Stimulated activated effector memory CD8-positive, alpha-beta T cell treated with anti-CD3 and anti-CD28 coated beads, Interleukin-12 subunit alpha, Interleukin-12 subunit beta, amount 100 ng/mL, for 72 hours (primary cell): ENCODE measurements at places on chromosomes 3 and 15.

DNA sequence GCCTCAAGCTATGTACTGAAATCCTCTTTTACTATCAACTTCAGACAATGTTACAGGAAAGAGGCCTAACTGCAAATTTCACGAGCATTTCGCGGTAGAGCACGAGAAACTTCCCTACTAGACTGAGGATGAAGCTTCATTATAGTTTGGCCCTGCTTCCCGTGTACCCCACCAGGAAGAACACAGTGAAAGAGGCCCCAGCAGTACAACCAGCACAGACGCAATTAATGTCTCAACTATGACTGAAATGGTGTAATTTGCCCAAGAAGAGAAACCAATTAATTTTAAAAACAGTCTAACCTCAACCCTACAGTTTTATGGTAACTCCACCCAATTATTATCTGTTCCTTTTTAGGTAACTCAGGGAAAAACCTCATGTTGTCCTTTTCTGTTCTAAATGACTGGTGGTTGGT is 12.1 kb downstream of the CHSY1 start:
- no peak for DNase-seq

DNA sequence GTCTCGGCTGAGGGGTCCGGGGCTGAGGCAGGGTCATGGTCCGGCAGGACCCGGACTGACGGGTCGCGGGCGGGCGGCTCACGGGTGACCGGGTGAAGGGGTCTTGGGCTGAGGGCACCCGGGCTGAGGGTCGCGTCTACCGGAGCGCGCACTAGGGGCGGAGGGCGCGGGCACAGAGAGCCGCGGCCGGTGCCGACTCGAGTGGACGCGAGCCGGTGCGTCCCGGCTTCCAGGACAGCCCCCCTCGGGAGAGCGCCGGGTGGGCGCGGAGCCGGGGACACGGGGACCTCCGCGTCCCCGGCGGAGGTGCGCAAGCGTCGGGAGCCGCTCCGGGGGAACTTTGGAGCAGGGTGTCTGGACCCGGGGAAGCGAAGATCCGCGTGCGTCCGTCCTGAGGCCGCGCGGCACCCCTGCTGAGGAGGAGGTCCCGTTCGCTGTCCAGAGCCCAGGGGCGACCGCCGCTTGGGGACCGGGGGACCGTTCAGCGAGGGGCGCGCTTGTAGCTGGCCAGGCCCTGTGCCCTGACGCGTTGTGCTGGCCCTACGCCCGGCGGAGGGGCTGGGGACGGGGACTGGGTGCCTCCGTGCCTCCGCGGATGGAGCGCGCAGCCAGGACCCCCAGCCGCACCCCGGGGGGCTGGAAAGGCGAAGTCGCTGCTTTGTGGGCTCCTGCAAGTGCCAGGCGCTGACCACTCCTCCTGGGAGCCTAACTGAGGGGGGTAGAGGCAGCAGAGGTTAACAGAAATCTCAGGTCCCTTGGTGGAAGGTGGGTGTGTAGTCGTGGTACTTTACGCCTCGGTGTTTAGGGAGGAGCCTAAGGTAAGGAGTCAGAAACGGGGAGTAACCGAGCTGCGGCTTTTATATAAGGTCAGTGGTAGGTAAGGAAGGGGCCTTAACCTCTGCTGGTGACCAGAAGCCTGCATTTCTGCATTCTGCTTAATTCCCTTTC is at the start of gene PPARG:
Gene PPARG, plus strand, starts transcription at position 889 of the 948 bp plus-strand sequence. CDS start 90,642 bp downstream, outside the sequence.
- no peak for DNase-seq

GRCh38 chr3:20776286-20776685 is 590.3 kb upstream of the SGO1 start:
- no peak for DNase-seq

DNA sequence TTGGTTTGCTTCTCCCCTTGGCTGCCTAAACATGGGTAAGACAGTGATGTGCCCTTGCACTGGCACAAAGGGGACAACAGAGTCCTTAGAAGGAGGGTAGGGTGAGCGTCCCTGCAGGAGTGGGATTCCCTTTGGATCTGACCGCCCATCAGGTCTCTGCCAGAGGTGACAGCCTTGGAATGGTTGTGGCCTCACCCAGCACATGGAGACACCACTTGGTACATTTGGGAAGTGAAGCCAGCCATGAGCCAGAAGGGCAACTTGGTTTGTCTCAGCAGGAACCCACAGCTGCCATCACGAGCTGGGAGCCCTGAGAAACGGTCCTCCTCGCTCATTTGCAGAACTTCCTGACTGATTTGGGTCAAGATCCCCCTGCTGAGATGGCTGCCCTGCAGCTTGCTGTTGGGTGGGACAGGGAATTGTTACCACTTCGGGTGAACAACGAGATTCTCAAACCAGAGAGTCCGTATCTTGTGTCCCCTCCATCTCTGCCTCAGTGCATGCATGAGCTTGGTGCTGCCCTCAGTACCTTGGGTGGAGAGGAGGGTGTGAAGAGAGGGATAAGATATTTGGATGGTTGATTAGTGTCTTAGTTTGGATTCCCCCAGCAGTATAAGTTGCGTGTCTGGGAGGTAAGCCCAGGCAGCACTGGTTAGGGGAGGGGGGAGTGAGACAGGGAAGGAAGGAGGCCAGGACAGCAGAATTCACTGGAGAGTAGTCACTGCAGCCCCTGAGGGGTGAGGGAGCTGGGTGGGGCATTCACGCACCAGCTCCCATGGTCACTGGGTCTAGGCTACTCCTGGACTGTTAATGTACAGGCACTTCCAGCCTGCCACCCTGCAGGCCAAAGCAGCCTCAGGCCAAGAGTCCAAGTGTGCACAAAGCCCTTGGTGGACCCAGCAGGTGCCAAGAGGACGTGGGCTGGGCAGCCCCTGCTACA is 168.8 kb upstream of the TOPAZ1 start:
- DNase-seq = no peak

DNA sequence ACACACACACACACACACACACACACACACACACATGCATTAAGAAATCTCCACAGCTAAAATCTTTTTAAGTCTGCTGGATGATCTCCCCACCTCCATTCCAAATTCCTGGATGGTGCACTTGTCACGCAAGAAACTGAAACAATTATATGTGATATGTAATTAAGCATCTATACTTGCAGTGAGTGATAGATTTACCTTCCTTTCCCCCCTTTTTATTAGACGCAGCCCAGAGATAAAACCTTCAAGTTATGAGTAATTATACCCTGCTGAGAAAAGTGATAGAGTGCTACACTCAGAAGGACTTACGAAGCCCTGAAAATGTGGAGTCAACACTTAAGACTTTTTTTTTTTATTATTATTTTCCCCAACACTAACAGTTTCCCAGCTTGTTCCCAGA is 255.2 kb downstream of the LSAMP start:
- DNase-seq = no peak

DNA sequence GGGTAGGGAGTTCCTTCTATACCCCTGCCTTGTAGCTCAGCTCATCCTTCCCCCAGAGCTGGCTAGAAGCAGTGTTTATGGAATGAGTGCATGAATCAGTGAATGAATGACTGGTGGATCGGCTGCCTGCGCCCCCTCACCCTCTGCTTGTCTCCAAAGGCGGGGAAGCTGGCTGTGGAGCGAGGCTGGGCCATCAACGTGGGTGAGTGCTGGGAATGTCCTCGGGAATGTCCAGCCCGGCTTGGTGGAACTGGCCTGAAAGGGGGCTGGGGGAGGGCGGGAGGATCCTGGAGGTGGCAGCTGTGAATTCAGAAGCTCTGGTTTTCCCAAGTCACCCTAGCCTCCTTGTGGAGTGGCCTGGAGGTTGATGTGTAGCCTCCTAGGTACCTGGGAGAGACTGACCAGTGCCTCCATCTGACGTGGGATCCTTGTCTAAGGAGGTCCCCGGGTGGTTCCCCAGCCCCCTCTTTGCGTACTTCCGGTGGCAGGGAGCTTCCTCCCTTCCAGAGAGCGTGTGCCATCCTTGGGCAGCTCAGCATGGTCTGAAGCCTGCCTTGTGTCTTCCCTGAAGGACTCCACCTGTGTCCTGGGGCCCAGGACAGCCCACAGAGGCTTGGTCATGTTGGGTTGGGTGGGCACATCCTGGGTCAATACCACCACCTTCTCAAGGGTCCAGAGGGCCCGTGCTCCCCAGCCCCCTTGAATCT is 18.4 kb downstream of the HDAC11 start:
- no peak for DNase-seq

- no peak for DNase-seq
These were observed 77.2 kb upstream of the NDN start for GRCh38 chr15:23764306-23764705.

DNA sequence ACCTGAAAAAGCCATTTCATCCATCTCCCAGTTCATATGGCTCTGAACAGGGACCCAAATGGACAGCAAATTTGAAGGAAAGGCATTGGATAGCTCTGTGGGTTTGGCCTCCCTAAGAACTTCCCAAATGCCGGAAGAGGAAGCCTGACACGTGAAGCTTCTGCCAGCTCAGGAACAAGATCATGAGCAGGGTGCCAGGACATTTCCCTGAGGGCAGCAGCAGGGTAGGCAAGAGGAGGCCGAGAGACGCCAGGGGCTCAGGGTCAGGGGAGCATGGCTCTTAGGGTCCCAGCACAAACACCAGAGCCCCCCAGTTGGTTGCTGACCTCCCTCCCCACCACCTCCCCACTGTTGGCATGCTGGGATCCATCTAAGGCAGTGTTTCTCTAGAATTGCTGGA is 187.5 kb downstream of the MEGF11 start:
- no peak for DNase-seq

DNA sequence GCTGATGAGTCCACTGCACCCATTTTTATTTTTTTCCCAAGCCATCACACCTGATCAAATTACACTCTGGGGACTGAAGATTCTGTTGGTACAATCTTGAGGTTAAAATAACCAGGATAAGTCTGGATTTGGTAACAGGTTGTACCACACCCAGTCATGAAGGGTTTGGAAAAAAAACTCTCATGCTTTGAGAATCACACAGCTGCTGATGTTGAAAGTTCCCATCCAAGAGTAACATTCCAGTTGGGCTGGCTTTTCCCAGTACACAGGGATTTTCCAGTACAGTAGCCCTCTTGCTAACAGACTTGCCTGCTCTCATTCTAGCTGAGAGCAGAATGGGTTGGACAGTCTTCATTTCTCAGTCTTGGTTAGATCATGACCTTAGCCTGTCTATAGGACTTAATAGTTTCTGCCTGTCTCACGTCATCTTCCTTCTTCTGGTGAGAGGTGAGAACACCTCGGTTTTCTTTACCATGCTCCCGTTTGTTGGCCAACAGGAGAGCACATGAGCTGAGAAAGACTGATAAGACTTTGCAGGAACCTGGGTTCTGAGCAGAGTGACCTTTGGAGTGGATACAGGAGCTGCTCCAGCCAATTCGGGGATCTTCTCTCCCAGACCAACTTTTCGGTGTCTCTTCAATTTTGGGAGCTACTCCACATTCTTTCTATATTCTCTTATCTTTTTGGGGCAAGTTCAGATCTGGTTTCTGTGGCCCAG is 300.1 kb upstream of the LYSMD4 start:
- DNase-seq = no peak

DNA sequence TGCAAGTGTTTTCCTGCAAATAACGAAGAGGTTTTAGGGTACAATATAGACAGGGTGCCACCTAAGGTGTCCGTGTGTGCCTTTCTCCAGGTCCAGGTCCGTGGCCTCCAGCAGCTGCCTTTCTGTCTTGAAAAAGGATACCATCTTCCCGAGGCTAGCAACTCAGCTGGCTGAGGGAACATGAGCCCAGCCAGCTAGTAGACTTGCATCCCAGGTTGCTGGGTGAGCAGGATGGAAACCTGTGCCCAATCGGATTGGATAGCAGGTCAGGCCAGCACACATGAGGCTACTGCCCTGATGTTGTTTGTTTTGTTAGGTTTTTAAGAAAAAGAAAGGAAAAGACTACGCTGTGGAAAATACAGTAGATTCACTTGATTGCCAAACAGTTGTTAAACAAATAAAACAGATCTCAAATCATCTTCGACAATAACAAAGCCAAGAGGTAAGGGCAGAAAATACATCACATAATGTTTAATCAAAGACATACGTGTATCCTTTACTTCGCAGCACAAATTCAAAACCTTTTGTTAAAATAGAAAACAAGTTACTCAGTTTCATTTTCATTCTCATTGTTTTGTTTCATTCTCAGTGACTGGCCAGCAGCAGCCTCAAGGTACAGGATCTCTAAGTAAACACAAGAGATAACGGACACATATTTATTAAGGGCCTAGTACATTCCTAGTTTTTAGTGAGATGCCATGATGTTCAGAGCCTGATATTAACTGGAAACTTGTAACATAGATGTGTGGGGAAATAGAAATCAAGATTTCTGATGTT is 661.2 kb upstream of the NR2F2 start:
- DNase-seq = no peak

GRCh38 chr15:79307251-79307650 is 3.7 kb upstream of the TMED3 start:
- no peak for DNase-seq

- DNase-seq = no peak
These were observed 91.2 kb downstream of the SENP2 start for GRCh38 chr3:185677146-185677829.

- no peak for DNase-seq
These were observed 378.7 kb upstream of the ATP11B start for GRCh38 chr3:182414586-182414985.

GRCh38 chr15:44033894-44034293 is 161.2 kb downstream of the FRMD5 start:
- DNase-seq = no peak

DNA sequence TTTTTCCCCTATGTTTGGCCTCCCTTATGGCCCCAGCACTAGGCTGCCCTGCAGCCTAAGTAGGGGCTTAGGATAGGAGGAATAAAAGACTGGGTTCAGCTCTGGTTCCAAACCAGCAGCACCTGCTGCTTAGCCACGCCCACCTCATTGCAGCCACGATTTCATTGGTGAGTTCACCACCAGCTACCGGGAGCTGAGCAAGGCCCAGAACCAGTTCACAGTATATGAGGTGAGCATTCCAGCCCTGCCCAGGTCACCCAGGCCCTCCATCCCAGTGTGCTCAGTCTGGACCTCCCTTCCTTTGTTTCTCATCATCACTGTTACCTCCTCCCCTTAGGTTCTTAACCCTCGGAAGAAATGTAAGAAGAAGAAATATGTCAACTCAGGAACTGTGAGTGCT is 11.5 kb downstream of the CPNE9 start:
- no peak for DNase-seq

- DNase-seq = no peak
These were observed 10.3 kb downstream of the TM2D3 start for GRCh38 chr15:101641894-101642293.

GRCh38 chr3:100185847-100186246 is 71.5 kb upstream of the FILIP1L start:
- no peak for DNase-seq

DNA sequence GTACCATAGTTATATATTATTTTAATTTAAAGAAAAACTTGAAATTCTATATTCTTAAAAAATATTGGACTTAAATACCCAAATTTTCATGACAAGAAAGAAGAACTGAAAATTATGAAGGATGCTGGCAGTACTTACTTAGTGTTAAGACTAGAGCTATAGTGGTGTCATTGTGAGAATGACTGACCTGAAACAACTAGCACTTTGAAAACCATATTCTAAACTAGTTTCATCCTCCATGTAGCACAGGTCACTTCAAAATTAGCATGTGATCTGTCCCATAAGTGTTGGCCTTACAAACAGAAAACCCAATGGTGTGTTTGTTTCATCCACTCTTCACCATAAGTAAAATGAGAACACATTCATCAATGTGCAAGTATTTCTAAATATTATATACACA is 208.6 kb downstream of the ZIC4 start:
- no peak for DNase-seq

GRCh38 chr15:73866481-73866880 is 6.9 kb upstream of the TBC1D21 start:
- DNase-seq = no peak
